ENCODE measurements at places on chromosomes 3 and 15.

GRCh38 chr3:169999433-169999832, 32.8 kb downstream of the SEC62 start:
- no peak for DNase-seq

- DNase-seq = no peak
Observed at GRCh38 chr3:155409336-155409735, 115.9 kb upstream of the STRIT1 start.

- no peak for DNase-seq
Observed at GRCh38 chr3:53190659-53191058, 29.6 kb downstream of the PRKCD start.

DNA sequence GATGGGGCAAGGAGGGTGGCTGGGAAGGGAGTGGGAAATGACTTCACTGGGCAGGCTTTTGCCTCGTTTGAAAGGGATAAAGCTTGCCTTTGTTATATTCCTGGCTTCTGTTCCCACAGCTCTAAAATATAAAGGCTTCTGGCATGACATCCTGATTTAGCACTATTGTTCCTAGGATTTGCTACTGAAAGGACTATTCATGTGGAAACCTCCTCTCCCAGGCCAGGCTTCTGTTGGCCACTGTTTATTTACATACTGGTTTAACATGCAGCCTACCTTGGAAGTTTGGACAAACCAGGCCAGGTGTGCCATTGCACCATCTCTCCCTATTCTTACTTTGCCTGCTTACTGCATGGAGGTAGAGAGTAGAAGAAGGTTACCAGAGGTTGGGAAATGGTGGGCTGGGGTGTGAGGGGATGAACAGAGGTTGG, 2.4 kb upstream of the LMCD1 start:
- no peak for DNase-seq

DNA sequence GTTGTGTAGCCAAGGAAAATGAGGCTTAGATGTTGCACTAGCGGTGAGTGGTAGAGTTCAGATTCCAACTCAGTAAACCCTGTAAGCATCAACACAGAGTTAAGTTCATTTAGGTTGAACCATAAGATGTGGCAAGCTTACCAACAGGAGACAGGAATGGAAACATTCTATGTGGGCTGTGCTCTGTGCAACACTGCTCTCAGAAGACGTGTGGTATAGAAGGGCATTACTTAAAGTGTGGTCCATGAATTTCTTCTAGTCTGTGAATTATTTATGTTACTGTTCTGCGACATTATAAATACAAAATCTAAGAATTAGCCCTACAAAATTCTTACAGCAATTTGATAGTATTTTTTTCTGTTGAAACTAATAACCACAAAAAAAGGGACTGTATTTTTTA, 213.3 kb downstream of the GRM7 start:
- no peak for DNase-seq

DNA sequence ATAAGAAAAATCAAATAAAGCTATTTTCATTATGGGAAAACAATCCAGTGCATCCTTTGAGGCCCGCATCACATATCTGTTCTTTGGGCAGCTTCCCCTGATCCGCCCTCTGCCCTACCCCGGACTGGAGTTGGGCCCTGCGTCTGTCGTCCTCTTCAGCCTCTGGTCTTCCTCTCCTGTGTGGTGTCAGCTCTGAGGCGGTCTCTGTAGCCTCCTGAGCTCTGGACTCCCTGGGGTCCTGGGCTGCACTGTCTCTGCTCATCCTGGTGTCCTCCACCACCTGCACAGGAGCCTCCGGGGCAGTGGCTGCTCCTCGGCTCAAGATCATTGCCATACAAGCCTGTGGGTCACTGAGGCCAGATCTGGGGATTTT, 7.4 kb upstream of the SNX22 start:
- no peak for DNase-seq

DNA sequence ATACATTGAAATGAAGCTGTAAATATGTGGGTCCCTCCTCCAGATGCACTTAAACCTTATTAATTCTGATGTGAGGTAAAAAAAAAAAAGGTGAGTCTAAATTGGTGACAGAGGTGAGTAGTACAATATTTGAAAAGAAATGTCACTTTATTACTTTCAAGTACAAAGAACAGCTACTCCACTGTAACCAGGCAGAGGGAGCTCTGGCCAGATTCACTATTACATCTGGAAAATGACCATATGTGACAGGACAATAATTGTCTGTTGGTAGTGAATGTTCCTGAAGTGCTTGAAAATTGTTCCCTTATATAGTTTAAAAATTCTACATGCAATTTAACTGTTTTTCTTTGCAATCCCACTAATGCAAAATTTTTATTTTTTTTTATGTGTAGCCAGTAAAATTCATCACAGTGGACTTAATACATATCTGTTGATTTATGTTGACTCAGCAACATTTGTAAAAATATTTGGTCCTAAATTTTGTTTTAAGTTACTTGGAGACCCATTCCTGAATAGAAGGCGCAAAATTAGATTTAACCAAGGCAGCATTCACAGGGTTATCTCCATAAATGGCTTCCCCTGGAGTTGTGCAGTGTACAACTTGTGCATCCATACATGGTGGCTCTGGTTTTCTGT, 231.9 kb upstream of the TBC1D5 start:
- no peak for DNase-seq

DNA sequence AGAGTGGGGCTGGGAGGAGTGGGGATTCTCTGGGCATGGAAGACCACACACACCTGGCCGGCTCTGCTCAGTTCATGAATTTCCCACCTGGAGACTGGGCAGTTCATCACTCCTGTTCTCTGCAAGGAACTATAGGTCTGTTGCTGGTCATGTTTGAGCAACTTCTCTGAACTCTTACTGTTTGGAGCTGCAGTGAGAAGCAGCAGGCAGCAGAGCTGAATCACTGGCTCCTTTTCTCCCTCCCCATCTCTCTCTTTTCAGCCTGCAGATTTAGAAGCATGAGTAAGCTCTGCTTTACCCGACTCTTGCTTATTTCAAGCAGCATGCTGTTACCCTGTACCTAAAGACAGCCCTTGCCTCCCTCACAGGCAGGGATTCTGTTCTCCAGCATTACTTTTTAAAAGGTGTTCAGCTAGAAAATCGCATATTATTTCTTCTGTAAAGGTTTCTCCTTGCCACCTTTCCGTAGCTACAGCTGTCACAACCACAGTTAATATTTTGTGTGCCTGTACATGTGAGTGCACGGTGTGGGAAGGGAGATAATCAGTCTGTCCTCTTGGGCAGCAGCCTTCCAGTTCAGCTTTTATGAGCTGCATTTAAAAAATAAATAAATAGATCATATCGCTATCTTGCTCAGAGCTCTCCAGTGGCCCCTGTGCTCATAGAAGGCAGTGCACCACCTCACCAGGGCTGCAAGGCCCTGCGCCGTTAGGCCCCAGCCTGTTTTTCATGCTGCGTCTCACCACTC, 131.6 kb downstream of the CHCHD6 start:
- DNase-seq = no peak

DNA sequence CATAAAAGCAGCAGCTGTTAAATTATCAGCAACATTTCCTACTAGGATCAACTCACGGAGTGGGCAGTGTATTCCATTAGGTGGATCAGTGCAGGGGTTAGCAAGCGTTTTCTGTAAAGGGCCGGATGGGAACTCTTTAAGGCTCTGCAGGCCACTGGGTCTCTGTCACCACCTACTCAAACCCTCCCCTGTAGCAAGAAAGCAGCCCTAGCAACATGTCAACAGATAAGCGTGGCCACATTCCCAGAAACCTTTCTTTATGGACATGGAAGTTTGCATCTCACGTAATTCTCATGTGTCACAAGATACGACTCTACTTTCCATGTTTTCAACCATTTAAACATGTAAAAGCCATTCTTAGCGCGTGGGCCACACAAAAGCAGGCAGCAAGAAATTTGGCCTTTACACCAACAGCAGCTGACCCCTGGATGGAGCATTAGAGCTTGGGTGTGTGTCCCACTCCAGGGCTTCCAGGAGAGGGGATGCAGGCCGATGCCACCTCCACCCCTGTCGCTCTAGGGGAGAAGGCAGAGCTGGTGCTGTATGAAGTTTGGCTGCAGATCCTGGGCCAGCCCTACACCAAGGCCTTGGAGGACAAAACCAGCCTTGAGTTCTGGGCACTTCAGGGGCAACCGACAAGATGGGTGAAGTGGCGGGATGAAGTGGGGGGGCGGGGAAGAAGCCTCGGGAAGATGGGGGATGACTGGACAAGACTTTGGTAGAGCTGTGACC, 48.2 kb upstream of the CSPG4 start:
- no peak for DNase-seq

DNA sequence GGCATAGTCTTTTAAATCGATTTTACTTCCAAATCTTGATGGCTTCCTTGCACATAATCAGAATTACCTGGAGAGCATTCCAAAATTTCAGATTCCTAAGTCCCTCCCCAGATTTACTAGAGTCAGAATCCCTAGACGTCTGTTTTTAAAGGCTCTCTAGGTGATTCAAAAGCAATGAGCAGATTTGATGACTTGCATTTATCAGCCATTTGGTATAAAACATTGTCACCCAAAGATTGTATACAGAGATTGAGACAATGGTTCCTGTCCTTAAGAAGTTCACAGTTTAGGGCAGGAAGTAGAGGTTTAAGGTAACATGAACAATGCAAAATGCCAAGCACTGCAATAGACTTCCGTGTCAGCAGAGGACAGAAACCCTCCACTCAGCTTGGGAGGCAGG, 2.6 kb upstream of the PYGO1 start:
- peak; percentile 16 for DNase-seq

DNA sequence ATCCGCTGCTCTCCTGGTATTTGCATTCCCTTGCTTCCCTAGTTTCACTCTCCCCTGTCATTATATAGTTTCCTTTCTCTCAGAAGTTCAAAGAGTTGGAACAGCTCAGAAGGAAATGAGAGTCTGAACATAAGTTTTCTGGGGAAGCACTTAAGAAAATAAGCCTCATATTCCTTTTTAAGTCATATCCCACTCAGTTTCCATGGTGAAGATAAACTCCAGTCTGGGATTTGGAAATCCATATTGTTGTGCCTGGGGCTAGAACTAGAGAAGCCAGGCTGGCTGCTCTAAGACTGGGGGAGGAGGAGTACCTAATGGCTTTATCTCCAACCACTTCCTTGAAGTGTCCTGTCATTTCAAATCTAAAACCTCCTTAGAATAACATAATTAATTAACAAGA, 134.2 kb upstream of the ALCAM start:
- DNase-seq = no peak

DNA sequence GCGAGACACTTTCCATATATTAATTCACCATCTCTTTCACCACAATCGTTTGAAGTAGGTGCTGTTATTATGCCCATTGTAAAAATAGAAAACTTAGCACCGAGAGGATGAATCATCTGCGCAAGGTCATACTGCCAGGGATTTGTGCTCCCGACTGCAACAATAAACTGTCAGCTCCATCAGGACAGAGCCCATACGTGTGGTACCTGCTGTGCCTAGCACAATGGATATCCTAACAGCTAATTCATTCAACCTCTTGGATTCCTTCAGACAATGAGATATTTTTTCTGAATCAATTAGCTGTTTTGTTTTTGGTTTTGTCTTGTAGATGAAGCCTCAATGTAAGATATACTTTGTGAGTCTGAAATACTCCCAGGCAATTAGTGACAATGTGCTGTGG, 32.3 kb upstream of the PROK2 start:
- no peak for DNase-seq

- DNase-seq = no peak
Observed at GRCh38 chr3:189625572-189625971, 5.6 kb upstream of the TP63 start.

GRCh38 chr3:158531334-158531733, 39.7 kb upstream of the MLF1 start:
- DNase-seq = no peak

GRCh38 chr15:77085297-77085696, 14.4 kb upstream of the TSPAN3 start:
- DNase-seq = no peak

DNA sequence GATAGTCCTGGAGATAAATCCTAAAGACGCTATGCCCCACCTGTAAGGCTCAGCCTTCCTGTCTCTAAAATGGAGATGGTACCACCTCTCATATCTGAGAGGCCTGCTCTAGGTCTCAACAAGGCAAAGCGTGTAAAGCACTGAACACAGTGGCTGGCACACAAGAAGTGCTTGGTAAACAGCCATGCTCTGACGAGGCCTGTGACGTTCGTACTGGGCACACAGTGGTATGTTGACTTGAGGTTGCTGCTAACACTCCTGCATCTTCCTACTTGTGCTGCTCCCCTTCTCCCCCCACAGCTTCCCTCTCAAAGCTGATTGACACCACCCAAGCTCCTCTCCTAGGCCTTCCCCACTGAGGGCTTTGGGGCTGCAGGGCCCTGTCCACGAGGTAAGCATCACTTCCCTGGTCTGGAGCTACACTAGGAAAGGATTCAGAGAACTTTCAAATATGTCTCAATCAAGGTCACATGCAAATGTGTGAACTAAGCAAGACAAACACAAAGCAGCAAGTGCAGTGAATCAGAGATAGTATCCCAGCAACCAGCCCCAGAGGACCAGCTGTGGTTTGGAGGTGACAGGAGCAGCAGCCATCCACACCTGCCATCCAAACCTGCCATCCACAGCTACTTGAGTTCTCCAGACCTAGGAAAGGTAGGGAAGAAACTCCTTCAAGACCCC, 177.5 kb downstream of the STT3B start:
- DNase-seq = no peak

GRCh38 chr3:45761831-45762230, 34.5 kb downstream of the SLC6A20 start:
- no peak for DNase-seq

GRCh38 chr15:84793431-84794161, 23.6 kb upstream of the ALPK3 start:
- no peak for DNase-seq

DNA sequence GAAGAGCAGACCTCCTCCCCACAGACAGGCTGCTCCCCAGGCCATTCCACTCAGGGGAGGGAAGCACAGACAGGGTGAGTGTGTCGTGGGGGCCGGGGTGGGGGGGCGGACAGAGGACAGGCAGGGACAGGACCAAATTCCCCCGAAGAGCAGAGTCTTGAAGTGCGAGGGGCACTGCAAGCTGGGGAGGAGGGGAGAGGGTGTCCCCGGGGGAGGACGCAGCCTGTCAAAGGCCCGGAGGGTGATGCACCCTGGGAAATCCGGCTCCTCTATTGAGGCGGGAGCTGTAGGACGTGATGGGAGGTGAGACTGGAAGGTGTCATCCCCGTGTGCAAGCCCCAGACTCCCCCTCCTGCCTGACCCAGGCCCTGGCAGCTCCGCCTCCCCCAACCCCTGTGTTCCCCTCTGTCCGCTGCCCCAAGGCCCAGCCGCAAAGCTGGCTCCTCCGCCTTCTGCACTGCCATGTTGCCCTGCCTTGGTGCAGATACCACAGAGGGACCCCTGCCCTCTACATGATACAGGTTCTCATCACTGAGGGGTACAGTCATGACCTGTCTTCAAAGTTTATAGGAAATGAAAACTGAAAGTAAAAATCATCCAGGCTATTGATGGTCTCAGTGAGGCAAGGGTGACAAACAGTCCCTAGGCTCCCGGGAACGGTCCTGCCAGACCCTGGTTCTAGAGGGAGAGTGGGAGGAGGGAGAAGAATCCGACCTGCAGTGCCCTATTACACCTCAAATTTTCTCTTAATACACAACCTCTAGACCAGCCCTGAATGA, 76.3 kb upstream of the IQSEC1 start:
- DNase-seq = no peak

GRCh38 chr3:151319628-151320027, 3.0 kb upstream of the GPR87 start:
- no peak for DNase-seq
